NCI-H345 (cell line): ENCODE measurements at places on chromosomes 12 and 14.

GRCh38 chr12:105078712-105079570, 5.3 kb downstream of the ALDH1L2 start:
- no peak for DNase-seq

DNA sequence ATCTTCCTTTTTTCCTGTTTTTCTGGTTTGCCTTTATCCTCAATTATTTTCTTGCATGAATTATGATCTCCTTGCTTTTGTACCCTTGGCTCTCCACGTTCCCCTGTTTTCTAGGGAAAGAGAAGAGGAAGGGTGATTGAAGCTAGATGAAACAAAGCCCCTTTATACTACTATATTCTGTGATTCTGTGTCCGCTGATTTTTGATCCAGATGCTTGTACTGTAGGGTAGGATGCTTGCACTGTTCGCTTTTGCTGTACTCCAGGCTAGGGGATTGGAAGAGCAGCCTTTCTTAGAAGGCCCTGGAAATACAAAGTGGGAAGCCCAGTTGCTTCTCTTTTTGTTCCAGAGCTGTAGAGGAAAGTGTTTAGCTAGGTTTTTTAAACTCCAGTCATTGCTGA, 35.1 kb upstream of the KLHDC2 start:
- DNase-seq = no peak

- DNase-seq = no peak
Observed at GRCh38 chr12:46679754-46680153, 146.0 kb downstream of the SLC38A4 start.

DNA sequence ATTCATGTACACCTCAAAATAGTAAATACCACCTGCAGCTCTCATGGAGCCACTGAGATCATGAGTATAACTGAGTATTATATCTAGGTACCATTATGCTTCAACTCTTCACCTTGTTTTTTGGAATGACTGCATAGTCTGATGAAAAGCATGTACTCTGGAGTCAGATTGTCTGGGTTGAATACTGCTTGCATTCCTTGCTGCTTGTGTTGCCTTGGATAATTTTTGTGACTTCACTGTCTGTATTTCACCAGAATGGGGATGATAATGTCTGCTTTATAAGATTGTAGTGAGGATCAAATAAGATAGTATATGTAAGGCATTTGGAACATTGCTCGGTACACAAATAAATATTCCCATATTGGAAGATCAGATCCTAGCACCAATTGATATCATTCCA, 54.2 kb downstream of the SUSD6 start:
- DNase-seq = no peak

DNA sequence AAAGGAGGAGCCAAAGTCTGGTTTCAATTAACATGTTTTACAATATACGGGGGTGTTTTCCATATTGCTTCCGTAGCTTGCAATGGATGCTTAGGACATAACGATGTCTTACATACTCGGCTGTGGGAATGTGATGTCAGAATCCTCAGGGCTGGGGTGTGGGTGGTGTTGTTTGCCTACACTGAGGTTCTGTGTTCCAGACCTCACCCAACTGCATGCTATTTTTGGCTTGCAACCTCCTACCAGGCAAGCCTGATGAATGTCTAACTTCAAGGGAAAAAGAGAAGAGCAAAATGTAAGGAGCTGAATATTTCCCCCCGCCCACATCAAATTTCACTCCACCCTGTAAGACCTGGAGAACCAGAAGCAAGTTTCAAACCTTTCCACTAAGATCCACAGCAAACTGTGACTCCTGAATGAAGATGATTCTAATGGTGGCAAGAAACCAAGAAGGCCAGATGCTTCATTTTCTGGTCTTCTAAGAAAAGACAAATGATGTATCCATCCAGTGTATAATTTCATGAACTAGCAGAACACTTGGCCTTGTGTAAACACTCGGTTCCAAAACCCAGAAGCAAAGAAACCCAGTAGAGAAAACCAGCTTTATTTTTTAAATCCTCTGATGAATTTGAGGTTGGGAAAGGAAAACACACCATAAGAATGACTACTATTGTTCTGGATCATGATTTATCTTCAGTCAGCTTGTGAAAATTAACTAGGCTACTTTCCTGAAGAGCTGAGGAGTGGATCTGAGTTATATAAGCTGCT, 227.9 kb downstream of the DACT1 start:
- no peak for DNase-seq

DNA sequence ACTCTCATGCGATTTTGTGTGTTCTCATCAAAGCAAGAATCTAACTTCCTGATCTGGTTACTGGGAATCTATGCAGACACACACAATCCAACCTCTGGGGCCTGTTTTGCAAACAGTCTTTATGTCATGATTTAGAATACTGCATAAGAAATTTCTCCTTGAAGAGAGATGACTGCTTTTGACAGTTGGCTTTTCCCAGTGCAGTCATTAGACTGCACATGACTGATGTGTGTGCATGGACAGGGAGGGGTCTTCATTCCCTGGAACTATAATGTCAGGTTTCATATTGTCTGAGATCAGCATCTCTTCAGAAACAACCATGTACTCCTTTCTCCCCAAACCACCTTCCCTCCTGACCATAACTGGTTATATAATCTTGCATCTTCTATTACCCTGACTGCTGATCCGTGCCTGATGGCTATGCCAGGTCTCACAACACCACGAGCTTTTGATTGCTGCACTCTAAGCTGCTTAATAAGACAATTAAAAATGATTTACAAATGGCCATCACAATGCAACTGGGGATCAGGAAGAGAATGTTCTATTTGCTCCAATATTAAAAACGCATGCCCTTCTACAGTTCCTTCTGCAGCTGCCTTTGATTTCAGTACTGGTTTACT, 995.4 kb downstream of the NRXN3 start:
- DNase-seq = no peak
